ENCODE measurements at places on chromosomes 12 and 14. TPM values are rescaled to one million over a fixed set of nuclear protein-coding genes. Genes with fewer than 3 reads are reported as not detected.

GRCh38 chr14:102779084-102779462, 1.8 kb downstream of the TRAF3 start:
- no peak for DNase-seq

DNA sequence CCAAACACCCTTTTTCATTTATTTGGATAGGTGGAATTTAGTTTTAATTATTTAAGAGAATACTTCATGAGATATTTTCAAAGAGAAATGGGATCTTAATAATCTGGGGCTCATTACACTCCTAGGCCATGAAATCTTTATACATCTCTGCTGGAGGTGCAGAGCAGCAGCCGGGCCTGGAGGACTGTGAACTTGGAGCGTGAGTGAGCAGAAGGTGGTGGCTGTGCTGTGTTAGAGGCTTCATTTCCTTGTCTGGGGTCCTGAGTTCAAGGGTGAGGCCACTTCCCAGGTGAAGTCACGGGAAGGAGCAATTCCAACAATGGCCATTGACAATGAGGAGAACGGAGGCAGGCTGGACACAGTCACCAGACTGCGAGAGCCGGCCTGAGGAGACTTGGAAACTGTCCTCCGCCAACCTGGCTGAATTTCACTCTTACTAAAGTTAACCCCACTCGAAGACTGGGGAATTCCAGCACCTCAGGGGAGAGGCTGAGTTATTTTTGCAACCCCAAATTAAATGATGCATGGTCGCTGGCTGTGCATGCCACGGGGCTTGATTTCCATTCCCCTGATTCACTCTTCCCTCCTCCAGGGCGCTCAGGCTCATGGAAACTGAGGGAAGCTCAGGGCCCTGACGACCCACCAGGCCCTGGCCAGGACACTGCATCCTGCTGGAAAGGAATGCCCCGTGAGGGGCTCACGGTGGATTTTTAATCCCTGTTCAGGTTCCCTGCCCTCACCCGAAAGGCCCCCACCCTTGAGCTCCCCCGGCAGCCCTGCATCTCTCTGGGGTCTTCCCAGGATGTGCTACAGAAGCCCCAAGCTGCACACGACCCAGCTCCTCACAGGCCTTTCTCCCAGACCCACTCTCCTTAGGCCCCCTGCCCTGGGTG, 22.6 kb upstream of the TRAF3 start:
- DNase-seq: no peak

The ANKRD33 gene
- total RNA-seq: not detected

- no peak for DNase-seq
These were observed 4.2 kb upstream of the LRR1 start for GRCh38 chr14:49594347-49595091.

GRCh38 chr14:26180221-26180620, 417.6 kb downstream of the NOVA1 start:
- DNase-seq: no peak

DNA sequence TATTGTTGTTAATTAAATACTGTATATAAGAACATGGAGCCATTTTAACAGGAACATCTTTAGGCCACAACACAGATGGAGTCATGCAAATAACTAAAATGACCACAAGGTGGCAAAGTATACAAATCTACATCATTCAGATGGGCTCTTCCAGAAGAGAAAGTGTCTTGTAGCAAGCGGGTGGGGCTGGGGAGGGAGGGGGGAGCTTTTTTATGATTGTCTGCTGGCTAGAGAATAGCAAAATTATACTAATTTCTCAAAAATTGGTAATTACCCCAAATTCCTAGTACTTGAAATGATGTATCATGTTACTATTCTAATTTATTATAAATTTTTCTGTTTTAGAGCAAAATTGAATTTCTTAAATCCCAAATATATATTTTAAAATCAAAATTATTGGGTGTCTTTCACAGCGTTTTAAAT, 378.7 kb downstream of the PRKD1 start:
- DNase-seq: no peak

The SLC6A12 gene
- 11.1 TPM for total RNA-seq

The GNG2 gene
- 24.4 TPM for total RNA-seq

The PAH gene
- not detected for total RNA-seq

The EIF2S3B gene
- 0.52 TPM for total RNA-seq

The RITA1 gene
- 16.4 TPM for total RNA-seq

The VDR gene
- total RNA-seq: 28.7 TPM

The TMPRSS12 gene
- not detected for total RNA-seq

- DNase-seq: no peak
These were observed 15.3 kb downstream of the PDE3A start for GRCh38 chr12:20383612-20384011.

The KLRF1 gene
- 2.7 TPM for total RNA-seq

The GARIN6 gene
- not detected for total RNA-seq

The KCNMB4 gene
- total RNA-seq: 6.0 TPM

GRCh38 chr12:76866726-76867125, 12.1 kb downstream of the CSRP2 start:
- no peak for DNase-seq

- no peak for DNase-seq
These were observed 29.1 kb downstream of the PAWR start for GRCh38 chr12:79661629-79662028.

GRCh38 chr12:106345746-106346145, 11.8 kb upstream of the POLR3B start:
- DNase-seq: no peak

- no peak for DNase-seq
These were observed 65.3 kb downstream of the DPF3 start for GRCh38 chr14:72828604-72829003.

DNA sequence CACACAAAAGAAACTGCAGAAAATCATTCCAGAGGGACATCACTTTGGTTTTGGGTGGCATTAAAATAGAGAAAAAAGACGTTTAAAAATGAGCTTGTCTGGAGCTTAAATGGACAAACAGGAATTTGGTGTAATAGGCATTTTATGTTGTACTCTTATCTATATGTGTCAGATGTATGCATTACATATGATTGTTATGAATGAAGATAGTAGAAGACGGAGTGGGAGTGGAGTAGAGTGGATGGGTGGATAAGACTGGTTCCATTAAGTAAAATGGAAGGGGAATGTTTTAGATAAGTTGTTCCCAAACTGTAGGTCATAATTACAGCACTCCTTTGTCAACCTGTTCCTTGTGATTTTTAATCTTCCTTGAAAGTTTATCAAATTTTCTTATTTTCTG, 1.9 kb downstream of the CCDC91 start:
- DNase-seq: no peak

The MGST1 gene
- total RNA-seq: 357 TPM

The NKX2-1 gene
- 177 TPM for total RNA-seq

DNA sequence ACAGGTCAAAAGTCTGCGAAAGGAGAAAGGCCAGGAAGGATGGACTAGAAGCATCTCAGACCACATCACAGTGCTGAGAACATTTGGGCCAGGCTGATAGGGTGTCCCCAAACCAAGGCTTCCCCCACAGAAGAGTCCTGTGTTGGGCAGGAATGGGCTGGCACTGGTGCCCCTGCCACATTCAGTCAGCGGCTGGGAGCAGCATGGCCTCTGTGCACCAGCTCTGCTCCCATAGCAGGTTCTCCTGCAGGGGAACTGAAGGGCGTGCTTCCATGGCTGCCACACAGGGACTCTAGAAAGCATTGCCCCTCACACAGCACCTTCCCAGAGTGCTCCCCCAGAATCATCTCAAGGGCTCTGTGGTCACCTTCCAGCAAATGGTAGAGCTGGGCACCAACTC, 17.5 kb downstream of the EVL start:
- no peak for DNase-seq

DNA sequence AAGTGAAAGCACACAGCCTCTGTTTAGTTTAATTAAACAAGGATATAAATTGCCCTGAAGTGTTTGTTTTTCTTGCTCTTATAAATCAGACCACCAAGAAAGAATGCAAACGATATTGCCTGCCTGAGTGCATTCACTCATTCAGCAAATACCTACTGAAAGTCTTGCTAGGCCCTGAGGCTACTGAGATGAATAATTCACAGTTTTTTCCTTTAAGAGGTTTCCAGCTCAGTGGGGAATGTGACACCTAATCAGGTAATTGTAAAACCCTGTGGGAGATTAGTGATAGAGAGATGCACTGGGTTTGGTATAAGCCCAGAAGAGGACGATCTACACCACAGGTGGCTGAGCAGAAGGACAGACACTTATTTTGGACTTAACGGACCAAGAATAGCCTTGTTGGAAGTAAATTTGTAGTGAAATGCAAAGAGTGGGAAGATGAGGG, 151.4 kb downstream of the SLC35F4 start:
- DNase-seq: no peak

- DNase-seq: no peak
These were observed 19.7 kb downstream of the SOAT2 start for GRCh38 chr12:53122961-53123468.

The RND1 gene
- 7.1 TPM for total RNA-seq

DNA sequence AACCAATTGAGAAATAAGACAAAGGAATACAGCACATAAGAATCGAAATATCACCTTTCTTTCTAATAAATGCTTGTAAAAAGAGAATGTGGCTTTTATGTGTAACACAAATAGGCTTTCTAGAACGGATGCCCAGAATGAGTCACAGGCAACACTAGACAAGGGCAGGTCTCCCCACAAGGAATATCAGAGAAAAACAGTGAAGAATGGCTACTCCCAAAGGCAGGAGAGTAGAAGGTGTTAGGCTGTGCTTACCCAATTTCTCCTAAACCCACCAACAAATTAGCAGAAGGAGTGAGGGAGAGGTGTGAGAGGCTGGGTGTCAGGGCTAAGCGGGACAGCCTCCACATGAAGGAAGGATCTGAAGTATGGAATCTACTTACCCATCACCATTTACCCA, 55.2 kb downstream of the GALNT4 start:
- DNase-seq: no peak

The USP44 gene
- 14.9 TPM for total RNA-seq

The MAP1LC3B2 gene
- total RNA-seq: not detected

The SLC5A8 gene
- total RNA-seq: 2.8 TPM

GRCh38 chr12:56164345-56164729, 6.2 kb downstream of the MYL6 start:
- no peak for DNase-seq

The FAM186B gene
- total RNA-seq: 0.75 TPM

GRCh38 chr14:99596772-99597171, 7.2 kb downstream of the CCDC85C start:
- no peak for DNase-seq

- DNase-seq: no peak
These were observed 192.2 kb upstream of the PELI2 start for GRCh38 chr14:55926007-55926406.

DNA sequence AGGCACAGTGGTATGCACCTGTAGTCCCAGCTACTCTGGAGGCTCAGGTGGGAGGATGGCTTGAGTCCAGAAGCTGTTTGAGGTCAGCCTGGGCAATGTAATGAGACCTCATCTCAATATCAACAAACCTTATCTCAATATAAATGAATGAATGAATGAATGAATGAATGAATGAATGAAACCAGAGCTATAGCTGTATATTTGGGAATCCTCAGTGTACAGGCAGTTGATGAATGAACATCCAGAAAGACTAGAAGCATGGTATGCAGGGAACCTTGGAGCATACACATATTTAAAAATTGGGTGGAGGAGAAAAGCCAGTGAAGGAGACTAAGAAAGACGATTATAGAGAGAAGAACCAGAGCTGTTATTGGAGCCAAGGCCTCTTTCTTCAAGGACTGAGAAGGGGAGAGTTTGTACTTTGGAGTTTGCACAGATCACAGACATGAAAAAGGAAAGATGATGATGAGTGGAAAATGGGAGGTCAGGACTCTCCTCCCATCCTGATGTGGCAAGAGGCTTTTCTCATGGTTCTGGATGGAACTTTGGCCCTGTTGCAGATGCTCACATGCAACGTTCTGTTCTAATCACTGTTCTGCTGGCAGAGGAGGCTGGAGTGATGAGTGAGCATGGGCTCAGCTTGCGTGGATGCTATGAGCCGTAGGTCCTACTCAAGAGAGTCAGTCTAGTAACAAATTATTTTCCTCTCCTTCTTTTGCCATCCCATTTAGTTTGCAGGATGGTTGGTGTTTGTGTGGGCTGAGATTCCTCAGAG, 114.4 kb downstream of the PRKCH start:
- DNase-seq: no peak

- no peak for DNase-seq
These were observed 216.2 kb downstream of the DPF3 start for GRCh38 chr14:72677664-72678063.

- DNase-seq: no peak
These were observed 5.6 kb upstream of the SERPINA9 start for GRCh38 chr14:94481468-94482131.

DNA sequence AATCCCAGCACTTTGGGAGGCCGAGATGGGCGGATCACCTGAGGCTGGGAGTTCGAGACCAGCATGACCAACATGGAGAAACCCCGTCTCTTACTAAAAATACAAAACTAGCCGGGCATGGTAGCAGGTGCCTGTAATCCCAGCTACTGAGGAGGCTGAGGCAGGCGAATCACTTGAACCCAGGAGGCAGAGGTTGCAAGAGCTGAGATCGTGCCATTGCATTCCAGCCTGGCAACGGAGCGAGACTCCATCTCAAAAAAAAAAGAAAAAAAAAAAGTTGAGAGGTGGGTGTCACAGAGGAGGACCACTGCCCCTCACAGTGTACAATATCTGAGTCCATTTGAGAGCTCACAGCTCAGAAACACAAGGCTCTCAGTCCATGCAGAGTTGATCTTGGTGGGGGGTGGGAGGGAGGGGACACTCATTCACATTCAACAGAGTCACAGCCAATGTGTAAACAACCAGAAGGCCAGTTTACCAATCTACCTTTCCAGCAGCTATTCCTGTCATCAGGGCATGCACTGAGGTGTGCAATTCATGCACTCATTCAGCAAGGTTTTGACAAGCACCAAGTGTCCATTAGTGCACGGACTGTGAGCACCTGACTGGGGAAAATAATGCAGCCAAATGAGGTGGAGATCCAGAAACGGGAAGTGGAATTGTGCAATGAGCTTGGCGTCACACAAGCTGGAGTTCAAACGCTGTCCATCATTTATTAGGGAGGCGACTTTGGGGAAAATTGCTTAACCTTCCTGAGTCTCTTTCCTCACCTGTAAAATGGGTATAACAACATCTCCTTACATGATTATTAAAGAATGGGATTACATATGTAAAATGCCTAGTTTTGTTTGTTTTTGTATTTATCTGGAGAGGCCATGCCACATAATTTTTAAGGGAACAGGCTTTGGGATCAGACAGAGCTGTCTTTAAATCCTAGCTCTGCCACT, 4.4 kb upstream of the EIF5 start:
- no peak for DNase-seq

- DNase-seq: no peak
These were observed 196.1 kb downstream of the TBX5 start for GRCh38 chr12:114209861-114210260.
